A549 treated with Hydrocortisone at 1 μM for 4 hours (cell line): ENCODE measurements at places on chromosomes 16 and 17. TPM values are rescaled to one million over a fixed set of nuclear protein-coding genes. Genes with fewer than 3 reads are reported as not detected.

The FOXJ1 gene
- total RNA-seq = 0.76 to 1.0 TPM (median 0.84 TPM) in 5 replicates

The KRTAP9-3 gene
- total RNA-seq = not detected in 5 replicates

The SEPTIN12 gene
- total RNA-seq = not detected in 5 replicates

The AANAT gene
- total RNA-seq = 0.22 to 0.49 TPM (median 0.32 TPM) in 5 replicates

The TBC1D24 gene
- 5.6 to 8.0 TPM (median 6.8 TPM) in 5 replicates for total RNA-seq

The FN3K gene
- total RNA-seq = 8.3 to 9.5 TPM (median 9.0 TPM) in 5 replicates

The SOX9 gene
- total RNA-seq = 7.3 to 10.5 TPM (median 9.5 TPM) in 5 replicates

The KLHL10 gene
- 0.05 to 0.25 TPM (median 0.10 TPM) in 3 of 5 replicates, not detected in the others for total RNA-seq

The MLLT6 gene
- total RNA-seq = 21.9 to 31.4 TPM (median 28.0 TPM) in 5 replicates

The PHOSPHO1 gene
- 0.33 to 1.0 TPM (median 0.98 TPM) in 5 replicates for total RNA-seq

The HOXB6 gene
- total RNA-seq = 3.1 to 5.7 TPM (median 4.1 TPM) in 5 replicates

The PRAC1 gene
- not detected in 5 replicates for total RNA-seq

The SYT17 gene
- total RNA-seq = 9.9 to 13.8 TPM (median 12.6 TPM) in 5 replicates

The CES5A gene
- total RNA-seq = not detected in 5 replicates

The ODAD4 gene
- total RNA-seq = 1.1 to 1.7 TPM (median 1.6 TPM) in 5 replicates

The SLC22A31 gene
- 0.92 to 1.9 TPM (median 1.4 TPM) in 5 replicates for total RNA-seq

The SLC35B1 gene
- 87.0 to 100 TPM (median 95.3 TPM) in 5 replicates for total RNA-seq

The FNDC8 gene
- 0.06 to 0.16 TPM (median 0.08 TPM) in 5 replicates for total RNA-seq

The NPIPA8 gene
- 0.53 to 1.0 TPM (median 0.84 TPM) in 5 replicates for total RNA-seq

The KRTAP9-8 gene
- not detected in 5 replicates for total RNA-seq

The SERPINF2 gene
- total RNA-seq = 2.9 to 3.8 TPM (median 3.2 TPM) in 5 replicates

The PGP gene
- total RNA-seq = 14.8 to 33.1 TPM (median 32.4 TPM) in 5 replicates

The DYNLRB2 gene
- total RNA-seq = not detected in 5 replicates

The THAP11 gene
- 30.7 to 42.9 TPM (median 39.1 TPM) in 5 replicates for total RNA-seq

The NOG gene
- total RNA-seq = 0.58 to 1.1 TPM (median 0.91 TPM) in 5 replicates

The HOXB13 gene
- 1.7 to 2.2 TPM (median 2.1 TPM) in 5 replicates for total RNA-seq
